ENCODE measurements at places on chromosomes 1 and 21.
A peak's percentile ranks its signal among the peaks of the same experiment; 100 is the strongest.

GRCh38 chr1:223479261-223479660 is 86.0 kb downstream of the CCDC185 start:
- DNase-seq, result no peak

GRCh38 chr1:37430103-37430985 is 44.0 kb upstream of the ZC3H12A start:
- no peak for DNase-seq

DNA sequence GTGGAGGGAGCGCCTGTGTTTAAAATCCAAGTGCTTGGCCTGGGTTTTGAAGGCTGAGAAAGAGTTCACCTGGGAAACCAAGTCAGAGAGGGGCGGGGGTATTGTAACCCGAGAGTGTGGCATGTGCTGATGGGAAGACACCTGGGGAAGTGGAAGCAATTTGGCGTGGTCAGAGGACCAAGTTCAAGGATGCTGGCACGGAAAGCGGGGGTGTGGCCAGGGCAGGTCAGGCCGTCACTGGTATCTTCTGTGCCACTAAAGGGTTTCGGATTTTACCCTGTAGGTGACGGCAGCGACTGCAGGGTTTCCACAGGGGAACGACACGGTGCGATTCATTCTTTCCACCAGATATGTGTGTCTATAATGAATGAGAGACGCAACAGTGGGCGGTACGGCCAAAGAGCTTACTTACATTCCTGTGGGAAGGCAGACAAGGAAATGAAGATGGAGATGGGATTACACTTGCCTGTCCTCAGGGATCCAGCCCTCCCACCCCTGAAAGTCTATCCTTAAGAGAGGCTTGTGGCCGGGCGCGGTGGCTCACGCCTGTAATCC is 31.3 kb downstream of the CA6 start:
- no peak for DNase-seq

DNA sequence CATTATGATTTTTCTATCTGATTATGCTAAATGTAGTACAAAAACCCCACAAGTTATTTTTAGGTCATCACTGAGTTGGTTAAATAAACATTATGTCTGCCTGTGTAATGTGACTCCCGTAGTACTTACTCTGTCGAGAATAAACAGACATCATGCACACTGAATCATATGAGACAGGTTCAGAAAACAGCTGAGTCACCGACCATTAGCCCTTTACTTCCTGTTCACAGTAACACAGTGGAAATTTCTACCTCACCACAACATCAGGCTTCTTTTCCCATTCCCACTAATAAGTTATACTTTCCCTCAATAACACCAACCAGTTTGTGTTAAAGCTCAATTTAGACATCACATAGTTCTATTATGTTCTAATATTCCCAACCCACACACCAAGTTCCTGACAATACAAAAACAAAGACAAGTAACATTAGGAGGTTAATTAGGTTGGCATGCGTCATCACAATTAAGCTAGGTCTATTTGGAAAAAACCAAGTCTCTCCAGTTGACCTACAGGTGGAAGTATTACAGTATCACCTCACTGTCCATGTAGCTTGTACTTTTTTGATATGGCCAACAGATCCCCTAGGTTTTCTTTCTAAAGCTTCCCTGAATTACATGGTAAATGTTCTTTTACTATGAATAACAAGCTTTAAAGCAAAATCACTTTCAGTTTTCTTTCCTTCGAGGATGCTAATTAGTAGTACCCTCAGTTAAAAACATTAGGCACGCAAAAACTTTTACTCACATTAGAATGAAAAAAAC is 154.2 kb downstream of the EIF4G3 start:
- DNase-seq, result peak; percentile 96

DNA sequence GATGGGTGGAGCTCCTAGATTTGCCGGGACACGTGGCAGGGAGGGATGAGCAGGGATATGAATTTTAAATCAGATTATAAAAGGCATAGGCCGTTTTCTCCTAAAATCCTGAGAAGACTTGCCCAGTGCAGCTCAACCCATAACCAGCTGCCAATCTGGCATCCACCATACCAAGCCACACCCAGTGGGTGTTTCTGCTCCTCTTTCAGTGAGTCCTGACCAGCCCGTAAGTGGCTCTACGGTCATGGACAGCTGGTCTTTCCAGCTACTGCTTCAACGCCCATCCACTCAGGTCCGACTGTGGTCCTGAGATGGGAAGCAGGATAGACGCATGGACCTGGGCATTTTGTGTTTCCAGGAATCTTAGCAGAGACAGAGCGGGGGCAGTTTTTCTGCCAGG is 107.2 kb downstream of the LAMC2 start:
- no peak for DNase-seq

GRCh38 chr1:67818162-67818561 is 15.1 kb downstream of the GNG12 start:
- no peak for DNase-seq

DNA sequence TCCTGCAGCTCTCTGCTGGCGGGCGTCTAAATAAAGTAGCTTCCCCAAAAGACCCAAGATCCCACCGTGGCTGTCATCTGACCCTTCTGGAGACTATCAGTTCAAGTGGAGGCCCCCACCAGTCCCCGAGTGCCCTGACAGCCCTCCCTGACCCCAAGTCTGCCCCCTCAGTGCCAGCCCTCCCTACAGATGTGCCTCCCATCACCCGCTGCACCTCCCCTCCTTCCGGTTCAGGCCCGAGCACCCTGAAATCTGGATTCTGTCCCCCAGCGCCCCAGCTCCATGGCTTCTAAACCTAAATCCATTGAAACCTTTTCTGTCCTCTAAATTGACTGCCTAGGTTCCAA is 595 bp downstream of the IL10RB start:
- no peak for DNase-seq

DNA sequence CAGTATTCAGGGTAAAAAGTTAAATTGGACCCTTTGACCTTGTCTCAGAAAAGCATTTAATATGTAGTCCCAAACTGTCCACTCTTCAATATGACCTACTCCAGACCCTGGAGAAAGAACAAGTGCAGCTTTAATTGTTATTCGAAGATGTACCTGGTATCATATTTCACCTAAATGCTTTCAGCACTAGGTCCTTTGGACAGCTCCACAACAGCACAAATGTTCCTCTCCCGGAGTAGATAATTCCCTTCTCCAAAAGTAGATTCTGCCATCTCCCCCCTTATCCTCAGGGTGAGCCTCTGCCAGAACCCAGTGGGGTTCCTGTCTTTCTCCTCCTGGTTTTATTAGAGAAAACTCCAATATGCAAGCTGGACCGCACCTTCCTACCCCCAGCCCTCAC is 104.5 kb upstream of the AJAP1 start:
- no peak for DNase-seq

DNA sequence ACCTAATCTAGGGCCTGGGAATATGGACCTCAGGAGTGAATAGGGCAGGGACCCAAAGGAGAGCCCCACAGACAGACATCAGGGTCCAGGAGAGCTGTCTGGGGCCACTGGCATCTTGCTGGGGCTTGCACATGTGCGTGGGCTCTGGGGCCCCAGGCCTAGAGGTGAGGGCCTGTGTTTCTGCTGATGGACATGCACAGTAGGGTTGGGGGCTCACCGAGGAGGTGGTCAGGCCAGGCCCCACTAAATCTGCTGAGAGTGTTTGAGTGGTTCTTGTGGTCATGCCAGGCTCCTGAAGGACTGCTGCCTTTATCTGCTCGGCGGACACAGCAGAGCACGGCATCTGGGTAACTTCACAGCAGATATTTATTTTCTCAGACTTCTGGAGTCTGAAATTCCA is 87.4 kb downstream of the OBSCN start:
- no peak for DNase-seq

GRCh38 chr1:25046194-25046532 is 116.1 kb upstream of the RUNX3 start:
- no peak for DNase-seq

GRCh38 chr1:101167891-101168290 is 68.9 kb upstream of the S1PR1 start:
- no peak for DNase-seq

DNA sequence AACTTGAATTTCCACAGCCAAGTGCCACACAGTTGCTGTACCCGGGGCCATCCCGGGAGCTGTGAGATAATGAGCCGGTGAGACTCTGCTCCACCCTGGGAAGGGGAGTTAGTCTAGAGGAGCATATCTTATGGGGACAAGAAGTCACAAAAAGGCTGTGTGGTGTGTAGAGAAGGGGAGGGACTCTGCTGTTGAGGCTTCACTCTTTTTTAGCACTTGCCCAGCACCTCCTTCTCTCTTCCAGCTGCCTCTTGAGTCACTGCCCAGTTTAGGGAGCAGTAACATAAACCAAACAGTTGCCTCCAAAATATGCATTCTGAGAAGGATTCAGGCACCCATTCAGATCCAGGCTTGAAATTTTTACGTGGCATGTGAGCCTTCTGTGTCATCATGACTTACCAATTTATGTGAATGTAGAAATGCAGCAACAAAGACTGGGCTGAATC is 744 bp upstream of the WDR26 start:
- peak; percentile 26 for DNase-seq

DNA sequence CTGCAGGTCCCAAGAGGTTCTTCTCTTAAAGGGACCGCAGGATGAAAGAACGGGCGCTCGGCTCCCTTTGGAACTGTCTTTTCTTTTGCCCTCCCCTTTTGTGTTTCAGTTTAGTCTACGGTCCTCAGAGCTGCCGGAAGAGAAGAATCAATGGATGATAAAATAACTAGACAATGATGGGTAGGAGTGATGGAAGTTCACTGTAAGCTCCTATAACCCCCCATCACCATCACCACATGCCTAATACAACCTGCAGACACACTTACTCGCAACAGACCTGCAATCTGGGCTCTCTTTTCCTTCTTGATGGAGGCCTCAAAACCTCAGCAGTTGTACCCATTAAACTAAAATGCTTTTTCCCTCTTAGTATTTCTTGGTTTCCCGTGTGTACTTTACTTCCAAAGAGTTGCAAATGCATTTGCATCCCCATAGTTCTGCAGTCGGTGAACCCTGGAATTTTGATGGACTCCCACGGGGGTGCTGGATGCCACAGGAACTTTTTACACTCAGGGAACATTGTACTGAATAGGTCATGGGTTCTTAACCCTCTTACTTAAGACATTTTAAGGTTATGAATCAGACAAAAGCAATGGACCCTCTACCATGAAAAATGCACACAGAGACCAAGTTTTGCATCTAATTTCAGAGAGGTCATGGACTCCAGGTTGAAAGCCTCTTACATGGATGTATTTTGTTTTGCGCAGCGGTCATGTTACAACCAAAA is 633 bp upstream of the RFX5 start:
- DNase-seq, result no peak

GRCh38 chr1:198373376-198373775 is 167.1 kb downstream of the ATP6V1G3 start:
- no peak for DNase-seq

DNA sequence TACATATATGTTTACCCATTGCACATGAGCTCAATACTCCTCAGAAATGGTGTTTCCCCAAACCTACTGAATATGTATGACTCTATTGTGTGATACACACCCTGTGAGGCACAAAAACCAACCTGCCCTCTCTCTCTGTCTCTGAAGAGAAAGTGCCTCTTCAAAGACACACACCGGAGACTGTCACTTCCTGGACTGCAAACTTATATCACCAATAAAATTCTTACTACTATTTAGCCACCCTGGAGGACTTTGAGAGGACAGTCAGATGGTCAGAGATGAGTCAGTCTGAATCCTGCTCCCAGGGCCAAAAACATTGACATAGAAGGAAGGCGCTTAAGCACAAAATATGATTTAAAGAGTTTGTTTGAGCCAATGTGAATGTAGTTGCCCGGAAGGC is 110.4 kb downstream of the PPIAL4G start:
- no peak for DNase-seq

- DNase-seq, result no peak
Observed at GRCh38 chr21:43854773-43855633, 10.0 kb upstream of the AGPAT3 start.

- no peak for DNase-seq
Observed at GRCh38 chr21:36549470-36549869, 69.5 kb upstream of the CLDN14 start.

DNA sequence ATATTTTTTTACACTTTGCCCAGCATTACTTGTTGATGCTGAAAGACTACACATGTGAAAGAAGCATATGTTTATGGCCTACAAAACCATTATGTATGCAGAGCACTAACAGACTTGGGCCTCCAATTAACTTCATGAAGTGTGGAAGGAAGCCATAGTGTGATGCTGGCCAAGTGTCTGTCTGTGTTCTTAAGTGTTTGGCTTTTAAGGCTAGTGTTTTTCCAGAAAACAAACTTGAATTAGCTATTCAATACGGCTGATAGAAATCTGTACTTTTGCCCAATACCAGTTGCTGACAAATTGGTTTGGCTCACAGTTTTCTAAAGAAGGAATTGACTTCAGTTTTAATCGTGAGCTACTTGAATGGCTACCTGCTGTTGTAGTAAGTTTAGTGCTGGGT is 136.1 kb downstream of the ADGRL2 start:
- no peak for DNase-seq

DNA sequence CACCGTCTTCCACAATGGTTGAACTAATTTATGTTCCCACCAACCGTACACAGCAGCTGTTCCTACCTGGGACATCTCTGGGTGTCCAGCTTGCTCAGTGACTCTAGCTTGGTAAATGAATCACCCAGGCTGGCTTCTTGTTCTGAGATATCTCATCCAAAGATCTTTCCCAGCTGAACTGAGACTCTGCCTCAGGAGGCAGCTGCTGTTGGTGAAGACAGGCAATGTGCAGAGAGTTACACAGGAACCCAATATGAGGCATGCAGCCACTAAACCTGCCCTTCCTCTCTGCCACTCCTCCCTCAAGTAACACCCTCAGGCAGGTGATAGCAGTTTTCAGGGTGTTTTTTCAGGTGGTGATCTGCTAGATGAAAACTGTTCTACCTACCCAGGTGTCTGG is 14.0 kb upstream of the FOXO6 start:
- no peak for DNase-seq

GRCh38 chr1:231359113-231359512 is 21.0 kb downstream of the SPRTN start:
- no peak for DNase-seq

- no peak for DNase-seq
Observed at GRCh38 chr1:77316966-77317365, 35.1 kb downstream of the AK5 start.

- DNase-seq, result no peak
Observed at GRCh38 chr21:33700491-33700890, 58.2 kb downstream of the ITSN1 start.

GRCh38 chr1:39892601-39893595 is 8.8 kb downstream of the MYCL start:
- no peak for DNase-seq

GRCh38 chr21:40563900-40564299 is 283.1 kb downstream of the DSCAM start:
- DNase-seq, result no peak

GRCh38 chr1:60894130-60894529 is 188.2 kb upstream of the NFIA start:
- no peak for DNase-seq

DNA sequence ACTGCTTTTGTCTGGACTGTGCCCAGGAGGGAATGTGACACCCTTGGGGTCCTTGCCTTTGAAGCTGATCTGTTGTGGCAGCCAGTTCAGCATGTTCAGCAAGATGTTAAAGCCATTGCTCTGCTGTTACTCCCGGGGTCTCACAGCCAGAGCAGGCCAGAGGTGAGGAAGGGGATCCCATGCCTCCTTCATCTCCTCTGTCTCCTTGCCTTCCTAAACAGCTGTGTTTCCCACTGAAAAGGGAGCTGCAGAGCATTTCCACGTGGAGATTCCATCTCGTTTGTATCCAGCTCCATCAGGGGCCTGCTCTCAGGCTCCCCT is 135.8 kb upstream of the COL6A1 start:
- no peak for DNase-seq
